ENCODE measurements at places on chromosomes 6 and 20.

DNA sequence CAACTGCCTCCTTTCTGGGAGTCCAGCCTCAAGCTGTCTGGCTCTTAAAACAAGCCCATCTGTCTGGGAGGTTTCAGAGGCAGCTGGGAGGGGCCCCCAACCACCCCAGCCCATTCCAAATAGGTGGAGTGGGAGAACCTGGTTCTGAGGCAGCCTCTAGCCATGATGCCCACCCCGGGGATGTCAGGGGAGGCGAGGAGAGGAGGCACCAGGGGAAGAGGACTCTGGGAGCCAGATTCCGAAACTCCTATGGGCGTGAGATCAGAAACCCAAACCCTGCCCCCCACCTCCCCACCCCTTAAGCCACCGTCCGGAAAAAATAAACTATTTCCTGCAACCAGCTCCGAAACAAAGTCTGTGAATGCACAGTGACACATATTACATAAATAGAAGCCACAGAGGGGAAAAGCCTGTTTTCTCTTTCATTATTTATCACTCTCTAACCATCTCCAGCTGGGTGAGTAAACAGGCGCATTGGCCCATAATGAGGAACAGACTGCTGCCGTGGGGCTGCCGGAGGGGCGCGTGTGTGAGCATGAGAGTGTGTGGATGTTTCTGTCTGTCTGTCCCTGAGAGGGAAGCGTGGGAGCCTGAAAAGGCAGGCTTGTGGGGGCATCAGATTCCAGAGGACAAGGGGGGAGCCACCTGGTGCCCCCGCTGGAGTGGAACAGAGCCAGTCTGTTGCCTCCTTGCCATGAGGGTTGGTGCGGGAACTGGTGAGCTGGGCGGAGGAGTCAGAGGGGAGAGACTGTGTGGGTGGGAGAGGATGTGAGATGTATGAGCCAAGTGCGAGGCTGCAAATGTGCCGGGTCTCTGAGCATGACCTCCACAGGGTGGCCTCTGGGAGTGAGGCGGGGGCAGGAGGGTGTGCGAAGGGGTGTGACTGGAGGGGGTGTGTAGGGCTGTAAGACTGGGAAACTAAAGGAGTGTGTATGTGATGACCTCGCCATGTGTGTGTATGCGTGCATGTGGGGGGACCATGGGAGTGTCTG lies 14.3 kb upstream of the FOXP4 start:
- DNase-seq: no peak

GRCh38 chr6:5150551-5151075 lies 65.5 kb downstream of the PPP1R3G start:
- DNase-seq: no peak

- no peak for DNase-seq
Observed at GRCh38 chr6:16741112-16742016, 19.9 kb downstream of the ATXN1 start.

- peak; percentile 55 for DNase-seq
Observed at GRCh38 chr6:36508532-36508931, 38.7 kb downstream of the STK38 start.

GRCh38 chr6:151191527-151191926 lies 48.2 kb upstream of the AKAP12 start:
- no peak for DNase-seq

- no peak for DNase-seq
Observed at GRCh38 chr6:168155193-168155592, 76.2 kb upstream of the FRMD1 start.

DNA sequence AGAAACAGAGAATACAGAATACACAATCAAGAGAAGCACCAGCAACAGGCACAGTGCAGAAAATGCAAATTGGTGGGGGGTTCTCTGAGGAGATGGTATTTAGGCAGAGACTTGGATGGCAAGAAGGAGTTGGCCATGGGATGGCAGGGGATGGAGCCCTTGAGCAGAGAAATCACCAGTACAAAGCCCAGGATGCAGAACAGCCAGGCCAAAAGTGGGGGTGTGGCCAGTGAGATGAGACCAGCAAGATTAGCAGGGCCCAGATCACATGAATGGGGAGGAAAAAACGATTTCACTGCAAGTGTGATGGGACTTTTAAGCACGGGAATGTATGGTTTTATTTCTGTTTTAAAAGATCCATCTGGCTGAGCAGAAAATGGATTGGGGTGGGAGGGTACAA lies 63.4 kb downstream of the TRAM2 start:
- DNase-seq: no peak

- no peak for DNase-seq
Observed at GRCh38 chr6:109442393-109442924, 1.9 kb downstream of the SMPD2 start.

DNA sequence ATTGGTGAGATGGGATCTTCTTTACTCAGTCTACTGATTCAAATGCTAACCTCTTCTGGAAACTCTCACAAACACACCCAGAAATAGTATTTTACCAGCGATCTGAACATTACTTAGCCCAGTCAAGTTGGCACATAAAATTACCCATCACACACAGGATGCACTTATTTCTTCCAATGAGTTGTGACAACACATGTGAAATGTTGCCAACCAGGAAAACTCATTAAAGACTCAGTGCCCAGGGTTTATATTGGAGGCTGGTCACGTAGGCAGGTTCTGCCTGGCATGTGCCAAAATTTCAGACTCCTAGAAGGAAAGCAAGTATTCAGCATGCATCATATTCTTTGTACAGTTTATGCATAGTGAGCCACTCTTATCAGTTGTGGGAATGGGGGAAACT lies 443.3 kb downstream of the EPM2A start:
- no peak for DNase-seq

GRCh38 chr6:138656364-138657064 lies 117.1 kb upstream of the CCDC28A start:
- DNase-seq: no peak

DNA sequence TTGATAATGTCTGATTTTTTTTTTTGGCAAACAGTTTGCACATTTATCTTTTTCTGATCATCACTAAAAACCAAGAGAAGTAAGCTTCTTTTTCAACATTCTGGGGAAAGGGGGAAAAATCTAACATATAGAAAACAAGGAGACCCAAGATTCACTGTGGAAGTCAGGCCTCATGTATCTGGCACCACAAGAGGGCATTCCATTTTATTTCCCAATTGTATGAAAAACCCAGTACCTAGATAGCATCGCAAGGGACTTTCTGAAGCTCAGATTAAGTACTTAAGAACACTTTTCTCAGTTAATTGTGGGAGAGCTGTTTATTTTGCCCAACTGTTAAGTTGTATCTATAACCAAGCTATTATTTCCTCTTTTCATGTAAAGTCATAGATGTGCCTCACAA lies 152.9 kb downstream of the KLHL32 start:
- DNase-seq: no peak

DNA sequence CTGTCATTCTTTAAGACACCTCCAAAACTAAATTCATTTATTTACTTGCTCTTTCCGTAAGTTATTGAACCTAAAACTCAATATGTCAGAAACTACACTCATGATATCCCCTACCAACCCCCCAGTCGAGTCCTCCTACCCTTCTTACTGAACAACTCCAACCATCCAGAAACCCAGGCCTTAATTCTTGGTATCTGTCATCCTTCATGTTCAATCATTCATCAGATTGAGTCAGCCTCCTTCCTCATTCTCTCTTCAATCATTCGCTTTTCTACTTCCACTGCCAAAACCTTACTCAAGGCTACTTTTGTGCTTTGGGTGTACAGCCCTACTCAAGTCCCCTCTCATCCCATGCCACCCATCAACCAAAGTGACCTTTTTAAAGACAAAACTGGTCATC lies 95.7 kb downstream of the SMLR1 start:
- no peak for DNase-seq

DNA sequence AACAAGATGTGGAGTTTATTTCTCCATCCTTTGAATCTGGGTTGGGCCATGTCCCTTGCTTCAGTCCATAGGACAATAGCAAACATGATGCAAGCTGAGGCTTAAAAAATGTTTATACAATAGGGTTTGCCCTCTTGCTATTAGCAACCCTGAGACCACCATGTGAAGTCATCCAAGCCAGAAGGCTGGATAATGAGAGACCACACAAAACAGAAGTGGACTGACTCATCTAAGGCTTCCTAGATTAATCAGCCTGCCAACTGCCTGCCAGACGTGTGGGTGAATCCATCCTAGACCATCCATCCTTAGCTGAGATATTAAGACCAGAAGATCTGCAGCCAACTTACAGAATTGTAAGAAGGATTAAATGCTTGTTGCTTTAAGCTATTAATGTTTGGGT lies 38.1 kb upstream of the ISM1 start:
- no peak for DNase-seq

GRCh38 chr6:119979862-119980261 lies 630.3 kb upstream of the MAN1A1 start:
- no peak for DNase-seq

DNA sequence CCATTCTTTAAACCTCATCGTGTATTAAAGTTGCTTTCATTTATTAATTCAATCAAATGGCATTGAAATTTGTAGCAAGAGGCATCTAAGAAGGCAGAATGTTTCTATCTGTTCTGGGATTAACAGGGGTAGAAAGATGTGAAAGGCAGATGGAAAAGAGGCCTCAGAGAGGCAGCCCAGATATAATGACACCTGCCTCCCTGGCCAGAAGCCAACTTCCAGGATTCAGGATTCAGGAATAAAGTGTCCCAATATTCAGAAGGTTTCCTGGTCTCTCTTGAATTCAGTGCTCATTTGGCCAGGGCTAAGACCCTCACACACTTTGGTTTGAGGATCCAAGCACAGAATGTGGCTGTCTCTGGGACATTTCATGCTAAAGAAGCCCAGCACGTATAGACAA lies 39.9 kb downstream of the HLA-B start:
- no peak for DNase-seq

GRCh38 chr6:44041461-44042260 lies 85.6 kb downstream of the MRPL14 start:
- DNase-seq: no peak

DNA sequence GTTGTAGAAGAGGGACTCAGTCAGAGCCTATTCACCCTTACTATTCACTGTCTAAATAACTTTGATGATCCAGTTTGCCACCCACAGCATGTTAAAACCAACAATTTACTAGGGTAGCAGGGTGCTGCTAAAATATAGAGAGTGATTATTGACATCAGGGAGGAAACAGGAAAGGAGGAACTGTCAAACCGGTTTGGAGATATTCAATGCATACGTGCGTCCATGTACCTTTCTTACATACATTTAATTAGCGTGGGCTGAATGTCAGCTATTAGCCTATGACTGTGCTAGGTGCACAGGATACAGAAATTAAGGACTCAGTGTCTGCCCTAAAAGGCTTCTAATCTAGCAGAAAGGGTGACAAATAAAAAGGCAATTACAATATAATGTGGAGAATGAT lies 57.2 kb downstream of the IL20RA start:
- DNase-seq: no peak

DNA sequence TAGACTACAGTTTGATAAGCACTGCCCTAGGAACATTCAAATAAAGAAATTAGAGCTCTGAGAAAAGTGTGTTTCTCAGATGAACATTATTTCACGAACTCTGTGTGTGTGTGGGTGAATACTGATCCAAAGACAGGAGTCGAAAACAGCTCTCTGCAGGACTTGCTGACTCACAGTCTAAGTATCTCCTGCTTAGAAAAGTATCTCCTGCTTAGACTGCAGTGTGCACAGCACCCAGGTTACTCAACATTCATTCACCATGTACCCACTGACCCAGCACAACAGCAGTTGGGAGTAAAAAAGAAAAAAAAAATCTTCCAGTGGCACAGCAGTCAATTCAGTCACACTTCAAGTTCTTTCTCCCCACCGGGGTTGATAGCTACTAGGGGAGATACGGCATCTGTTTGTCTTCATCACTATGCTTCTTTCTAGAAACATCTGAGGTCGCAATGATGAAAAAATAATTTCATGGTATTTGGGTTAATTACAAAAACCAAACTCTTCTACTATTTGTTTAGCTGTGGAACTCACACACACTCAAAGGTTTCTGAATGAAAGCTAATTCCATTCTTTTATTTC lies 48.0 kb downstream of the GCLC start:
- DNase-seq: no peak

DNA sequence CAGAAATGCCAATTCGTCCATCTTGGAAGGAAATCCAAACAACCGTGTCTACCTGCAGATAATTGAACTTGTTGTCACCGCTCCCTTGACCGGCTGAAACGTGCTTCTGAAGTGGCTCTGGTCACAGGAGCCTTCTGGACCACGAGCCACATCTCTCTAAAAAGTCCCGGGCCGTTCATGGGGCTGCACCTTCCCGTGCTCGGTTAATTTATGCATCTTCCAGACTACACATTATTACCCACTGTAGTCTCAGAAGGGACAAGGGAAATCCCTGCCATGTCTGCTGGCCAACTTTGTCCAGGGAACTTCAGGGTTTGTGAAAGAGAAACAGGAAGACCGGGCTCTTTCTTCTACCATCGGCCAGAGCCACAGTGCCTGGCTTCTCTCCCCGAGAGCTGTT lies 63.4 kb upstream of the MPC1 start:
- DNase-seq: no peak

GRCh38 chr6:90387826-90388225 lies 91.2 kb upstream of the BACH2 start:
- no peak for DNase-seq

DNA sequence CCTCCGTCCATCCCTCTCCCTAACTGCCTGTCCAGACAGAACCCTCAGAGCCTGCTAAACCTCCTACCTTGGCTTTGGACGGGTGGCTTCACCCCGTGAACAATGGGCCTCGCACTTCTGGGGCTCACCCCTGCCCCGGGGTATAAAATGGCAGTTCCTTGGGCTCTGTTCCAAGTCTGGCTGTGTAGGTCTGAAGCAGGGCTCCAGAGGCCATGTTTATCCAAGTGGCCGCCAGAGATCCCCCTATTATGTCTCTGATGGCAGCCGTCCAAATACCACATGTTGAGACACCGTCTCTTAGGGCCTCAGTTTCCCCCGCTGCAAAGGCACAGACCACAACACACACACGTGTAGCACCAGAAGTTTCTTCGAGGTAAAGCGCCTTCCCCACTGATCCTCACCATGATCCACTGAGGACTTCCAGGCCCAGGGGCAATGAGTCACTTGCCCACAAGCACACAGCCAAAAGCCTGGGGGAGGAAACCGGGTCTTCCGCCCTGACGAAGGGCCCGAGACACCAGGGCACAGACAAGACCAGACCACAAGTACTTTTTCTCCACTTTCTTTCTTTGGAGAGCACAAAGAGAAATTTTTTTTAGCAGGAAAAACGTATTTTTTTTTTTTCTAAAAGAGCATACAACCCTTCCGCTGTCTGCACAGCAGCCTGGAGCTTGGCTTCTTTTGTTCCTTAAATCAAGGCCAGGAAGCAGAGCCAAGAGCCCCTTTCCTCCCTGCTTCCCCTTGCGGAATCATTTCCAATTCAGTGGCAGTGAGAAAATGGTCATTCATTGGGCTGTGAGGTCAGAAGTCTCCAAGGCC lies 11.8 kb downstream of the CPNE5 start:
- no peak for DNase-seq

DNA sequence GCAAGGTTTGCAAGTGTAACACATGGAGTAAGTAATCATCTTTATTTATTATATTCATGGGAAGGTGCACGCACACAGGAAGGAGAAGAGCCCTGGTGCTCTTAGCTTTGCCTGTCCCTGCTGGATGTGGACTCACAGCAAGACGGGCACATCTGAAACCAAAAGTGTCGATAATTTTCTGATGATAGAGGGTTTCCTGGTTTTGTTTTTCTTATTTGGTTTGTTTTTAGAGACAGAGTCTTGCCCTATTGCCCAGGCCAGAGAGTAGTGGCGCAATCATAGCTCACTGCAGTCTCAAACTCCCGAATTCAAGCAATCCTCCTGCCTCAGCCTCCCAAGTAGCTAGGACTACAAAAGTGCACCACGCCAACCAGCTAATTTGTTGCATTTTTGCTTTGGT lies 7.8 kb upstream of the KHDC1L start:
- DNase-seq: no peak

- no peak for DNase-seq
Observed at GRCh38 chr6:10434235-10434634, 19.4 kb upstream of the TFAP2A start.
